ENCODE measurements at places on chromosomes 16 and 17.
A peak's percentile ranks its signal among the peaks of the same experiment; 100 is the strongest.

DNA sequence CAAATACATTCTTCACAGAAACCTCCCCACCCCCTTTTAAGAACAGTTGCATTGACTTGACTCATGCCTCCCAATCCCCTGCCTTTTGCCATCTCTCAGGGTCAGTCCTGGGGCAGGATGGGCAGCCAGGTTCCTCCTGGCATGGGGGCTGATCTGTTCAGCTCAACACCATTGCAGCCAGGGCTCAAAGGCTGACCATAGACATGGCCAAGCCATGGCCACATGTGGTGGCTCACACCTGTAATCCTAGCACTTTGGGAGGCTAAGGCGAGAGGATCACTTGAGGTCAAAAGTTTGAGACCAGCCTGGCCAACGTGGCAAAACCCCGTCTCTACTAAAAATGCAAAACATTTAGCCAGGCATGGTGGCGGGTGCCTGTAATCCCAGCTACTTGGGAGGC, 14.1 kb downstream of the ATP2C2 start:
- no peak for DNase-seq

DNA sequence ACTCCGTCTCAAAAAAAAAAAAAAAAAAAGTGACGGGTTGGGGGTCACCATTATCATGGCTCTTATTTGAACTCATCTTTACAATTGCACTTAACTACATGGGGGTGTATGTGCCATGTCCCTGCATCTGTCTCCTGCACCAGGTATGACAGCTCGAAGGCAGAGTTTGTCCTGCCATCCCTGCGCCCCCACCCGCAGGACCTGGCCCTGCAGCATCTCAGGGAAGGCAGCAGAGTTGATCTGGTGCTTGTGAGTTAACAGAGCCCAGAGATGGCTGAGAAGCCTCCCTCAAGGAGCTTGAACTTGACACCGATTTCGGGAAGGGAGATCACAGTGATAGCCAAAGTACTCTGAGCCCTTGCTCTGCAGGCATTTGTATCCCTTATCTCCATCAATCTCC, 44.8 kb downstream of the C16orf82 start:
- DNase-seq: no peak

DNA sequence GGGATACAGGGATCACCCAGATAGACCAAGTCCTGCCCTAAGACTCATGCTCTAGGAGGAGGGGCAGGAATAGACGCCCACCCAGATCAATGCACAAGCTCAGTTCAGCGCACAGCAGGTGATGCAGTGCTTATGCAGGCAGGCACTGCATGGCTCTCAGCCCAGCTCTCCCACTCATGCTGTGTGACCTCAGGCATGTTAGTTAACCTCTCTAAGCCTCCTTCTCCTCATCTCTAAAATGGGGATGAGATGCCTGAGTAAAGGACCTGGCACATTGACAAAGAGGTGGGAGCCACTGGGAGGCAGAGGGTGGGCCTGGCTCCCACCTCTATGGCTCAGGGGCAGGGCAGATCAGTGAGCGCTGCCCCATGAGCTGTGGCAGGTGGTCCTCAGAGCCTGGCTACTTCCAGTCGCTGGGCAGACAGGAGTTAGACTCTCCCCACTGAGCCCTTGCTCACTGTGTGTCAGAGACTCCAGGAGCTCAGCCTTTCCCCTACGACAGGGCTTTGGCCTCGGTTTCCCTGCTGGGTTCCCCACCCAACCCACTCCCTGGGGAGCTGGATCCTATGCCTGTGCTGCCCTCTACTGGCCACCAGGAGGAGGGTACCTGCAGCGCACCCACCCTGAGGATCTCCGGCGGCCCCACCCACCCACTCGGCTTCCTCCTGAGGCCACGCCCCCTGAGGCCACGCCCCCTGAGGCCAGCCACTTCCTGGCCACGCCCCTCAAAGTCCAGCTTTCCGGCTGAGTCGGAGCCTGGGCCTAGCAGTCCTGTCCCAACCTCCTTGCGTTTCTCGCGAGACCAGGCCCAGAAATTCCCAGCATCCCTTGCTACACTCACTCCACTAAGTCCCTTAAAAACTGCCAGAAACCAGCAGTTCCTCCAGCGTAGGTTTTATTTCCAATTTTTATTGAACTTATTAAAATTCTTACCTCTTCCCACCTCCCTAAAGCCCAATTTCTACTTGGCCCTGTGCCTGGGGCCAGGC, 196.1 kb downstream of the GSG1L start:
- DNase-seq: peak; percentile 27

DNA sequence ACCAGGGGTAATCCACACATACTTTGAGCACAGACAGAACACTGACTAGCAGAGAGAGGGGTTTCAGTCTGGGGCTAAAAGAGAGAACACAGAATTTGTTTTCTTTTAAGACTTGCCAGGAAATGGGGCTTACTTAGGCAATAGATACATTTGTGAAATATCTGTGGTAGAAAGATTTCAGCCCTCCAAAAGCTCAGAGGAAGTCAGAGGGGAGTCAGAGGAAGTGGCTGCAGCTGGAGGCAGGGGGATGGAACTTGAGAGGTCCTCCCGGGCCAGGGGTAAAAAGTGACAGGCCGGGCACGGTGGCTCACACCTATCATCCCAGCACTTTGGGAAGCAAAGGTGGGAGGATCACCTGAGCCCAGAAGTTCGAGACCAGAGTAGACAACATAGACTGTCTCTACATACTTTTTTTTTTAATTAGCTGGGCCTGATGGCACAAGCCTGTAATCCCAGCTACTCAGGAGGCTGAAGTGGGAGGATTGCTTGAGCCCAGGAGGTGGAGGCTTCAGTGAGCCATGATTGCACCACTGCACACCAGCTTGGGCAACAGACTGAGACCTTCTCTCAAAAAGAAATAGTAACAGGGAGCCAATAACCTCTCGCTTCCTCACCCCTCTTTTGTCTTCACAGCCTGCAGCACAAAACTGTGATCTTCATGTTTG, 49.9 kb downstream of the NLRC5 start:
- DNase-seq: no peak

DNA sequence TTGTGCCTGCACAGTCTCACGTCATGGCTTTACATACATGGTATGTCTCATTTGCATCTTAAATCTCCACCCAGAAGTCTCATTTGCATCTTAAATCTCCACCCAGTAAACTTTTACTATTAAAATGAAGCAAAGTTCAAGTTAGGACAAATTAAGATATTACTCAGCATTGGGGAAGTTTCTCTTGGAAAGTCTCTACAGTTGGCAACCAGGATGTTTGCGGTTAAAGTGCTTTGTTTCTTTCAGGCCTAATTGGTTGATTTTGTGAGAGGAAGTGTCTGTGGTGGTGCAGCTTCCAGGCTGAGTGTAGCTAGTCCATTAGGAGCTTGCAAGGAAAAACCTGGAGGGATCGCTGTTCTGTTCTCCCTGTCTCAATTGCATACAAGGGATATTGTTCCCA, 1373.3 kb upstream of the GOT2 start:
- DNase-seq: no peak

DNA sequence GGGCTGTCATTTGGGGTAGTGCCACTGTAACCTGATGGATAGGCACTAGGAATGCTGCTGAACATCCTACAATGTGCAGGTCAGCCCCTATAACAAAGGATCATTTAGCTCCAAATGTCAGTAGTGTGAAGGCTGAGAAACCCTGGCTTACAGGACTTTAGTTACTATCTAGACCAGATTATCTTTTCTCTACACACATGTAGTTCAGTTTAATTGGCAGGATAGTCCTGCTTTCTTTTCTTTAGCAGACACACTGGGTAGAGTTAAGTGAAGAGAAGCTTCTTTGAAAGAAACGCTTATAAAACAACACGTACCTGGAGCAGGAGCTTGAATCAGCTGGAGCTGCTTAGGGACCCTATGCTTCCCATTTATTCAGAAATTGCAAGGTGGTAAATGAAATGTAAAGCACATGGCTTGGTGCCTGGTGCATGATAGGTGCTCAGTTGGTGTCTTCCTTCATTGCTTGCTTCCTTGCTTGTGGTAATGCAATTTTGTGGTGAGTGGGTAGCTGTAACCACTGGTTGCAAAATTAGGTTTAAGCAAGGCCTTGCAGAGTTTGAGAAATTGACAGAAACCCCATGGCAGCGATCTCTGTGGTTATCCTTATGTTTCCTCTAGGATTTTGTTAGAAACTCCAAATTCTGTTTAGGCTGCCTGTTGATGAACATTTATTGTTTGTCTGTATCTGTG, 9.4 kb downstream of the METTL9 start:
- DNase-seq: peak; percentile 18

DNA sequence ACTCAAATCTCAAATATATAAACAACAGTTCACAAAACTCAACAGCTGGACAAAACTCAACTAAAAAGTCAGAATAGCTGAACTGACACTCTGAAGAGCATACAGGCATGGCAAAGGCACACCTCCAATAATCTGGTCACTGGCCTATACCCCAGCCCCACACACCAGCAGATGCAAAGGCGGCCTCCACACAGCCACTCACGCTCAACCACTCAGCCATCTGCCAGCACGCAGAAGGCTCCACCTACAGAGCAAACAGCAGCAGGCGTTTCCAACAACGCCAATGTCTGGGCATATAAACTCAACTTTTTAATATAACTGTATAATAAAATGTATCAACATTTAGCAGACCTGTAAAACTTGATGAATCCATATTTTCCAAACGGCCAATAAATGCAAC, 17.2 kb downstream of the USP7 start:
- DNase-seq: no peak

DNA sequence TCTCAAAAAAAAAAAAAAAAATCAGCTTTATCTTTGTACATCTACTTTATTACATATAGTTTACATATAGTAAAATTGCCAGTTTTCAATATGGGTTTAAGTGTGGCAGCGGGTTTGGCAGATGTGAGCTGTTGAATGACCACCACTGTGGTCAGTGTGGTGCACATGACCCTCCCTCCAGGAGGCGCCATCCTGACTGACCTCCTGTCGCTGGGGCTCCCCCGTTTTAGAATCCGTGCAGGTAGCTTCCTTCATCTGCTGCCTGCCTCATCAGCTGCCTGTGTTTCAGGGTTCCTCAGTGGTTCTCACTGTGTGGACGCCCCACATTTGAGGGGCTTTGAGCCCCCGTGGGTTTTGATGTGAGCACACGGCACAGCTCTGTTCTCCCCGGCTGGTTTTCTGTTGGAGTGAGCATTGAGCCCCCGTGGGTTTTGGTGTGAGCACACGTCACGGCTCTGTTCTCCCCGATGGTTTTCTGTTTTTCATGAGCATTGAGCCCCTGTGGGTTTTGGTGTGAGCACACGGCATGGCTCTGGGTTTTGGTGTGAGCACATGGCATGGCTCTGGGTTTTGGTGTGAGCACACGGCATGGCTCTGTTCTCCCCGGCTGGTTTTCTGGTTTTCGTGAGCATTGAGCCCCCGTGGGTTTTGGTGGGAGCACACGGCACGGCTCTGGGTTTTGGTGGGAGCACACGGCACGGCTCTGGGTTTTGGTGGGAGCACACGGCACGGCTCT, 57.9 kb upstream of the ZNF750 start:
- no peak for DNase-seq

GRCh38 chr16:76524356-76524755, 247.2 kb downstream of the CNTNAP4 start:
- no peak for DNase-seq

- no peak for DNase-seq
Observed at GRCh38 chr17:81223762-81224130, 981 bp upstream of the CEP131 start.

- no peak for DNase-seq
Observed at GRCh38 chr16:17467923-17468540, 2.7 kb downstream of the XYLT1 start.

GRCh38 chr16:84509032-84509950, 4.8 kb upstream of the MEAK7 start:
- no peak for DNase-seq

DNA sequence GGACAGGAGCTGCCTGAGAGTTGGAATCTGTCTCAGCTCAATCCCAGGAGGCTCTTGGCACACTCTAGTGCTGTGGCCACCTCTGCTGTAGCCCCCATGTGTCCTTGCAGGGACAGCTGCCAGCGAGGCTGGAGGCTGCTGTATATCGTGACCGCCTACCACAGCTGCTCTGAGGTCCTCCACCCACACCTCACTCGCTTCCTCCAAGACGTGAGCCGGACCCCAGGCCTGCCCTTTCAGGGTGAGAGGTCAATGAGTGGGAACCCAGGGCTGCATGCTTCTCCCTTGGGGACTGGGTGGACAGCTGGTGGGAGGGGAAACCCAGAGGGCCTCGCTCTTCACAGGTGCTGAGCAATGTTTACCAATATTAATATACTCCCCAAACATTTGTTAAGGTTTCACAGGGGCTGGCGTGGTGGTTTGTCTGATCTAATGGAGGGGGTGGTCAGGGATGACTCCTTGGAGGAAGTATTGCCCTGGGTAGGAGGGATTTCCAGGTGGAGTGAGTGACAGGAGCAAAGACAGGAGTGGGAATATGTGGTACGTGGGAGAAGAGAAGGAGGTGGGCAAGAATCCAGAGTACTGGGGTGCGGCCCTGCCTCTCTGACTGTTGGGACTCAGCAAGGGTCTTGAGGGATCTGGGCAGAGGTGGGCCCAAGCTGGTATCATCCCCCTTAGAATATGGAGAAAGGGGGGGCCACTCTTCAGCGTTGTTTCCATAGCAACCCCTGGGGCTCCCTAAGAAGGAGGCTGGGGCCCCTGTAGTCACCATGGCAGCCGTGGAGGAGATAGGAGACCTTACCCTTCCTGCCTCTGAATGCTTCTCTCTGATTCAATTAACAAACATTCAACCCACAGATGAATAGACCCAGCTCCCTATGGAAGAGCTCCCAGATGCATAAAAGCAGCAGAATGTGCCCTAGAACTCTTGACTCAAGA, 22.2 kb upstream of the ALKBH5 start:
- DNase-seq: no peak

DNA sequence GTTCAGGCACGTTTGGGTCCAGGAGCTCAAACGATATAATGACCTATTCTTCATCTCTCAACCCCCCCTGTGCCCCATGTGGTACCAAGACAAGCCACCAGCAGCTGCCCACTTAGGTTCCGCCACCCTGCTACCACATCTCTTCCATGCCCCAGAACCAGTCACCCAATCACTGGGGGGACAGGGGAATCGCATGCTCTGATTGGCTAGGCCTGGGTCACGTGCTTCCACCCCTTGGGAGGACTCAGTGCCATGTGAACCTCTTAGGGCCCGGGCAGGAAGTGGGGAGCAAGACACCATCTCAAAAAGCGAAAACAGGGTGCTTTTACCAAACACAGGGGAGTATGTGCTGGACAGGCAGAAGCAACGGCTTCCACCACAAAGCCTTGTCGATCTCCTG, 91.3 kb downstream of the KATNIP start:
- no peak for DNase-seq

DNA sequence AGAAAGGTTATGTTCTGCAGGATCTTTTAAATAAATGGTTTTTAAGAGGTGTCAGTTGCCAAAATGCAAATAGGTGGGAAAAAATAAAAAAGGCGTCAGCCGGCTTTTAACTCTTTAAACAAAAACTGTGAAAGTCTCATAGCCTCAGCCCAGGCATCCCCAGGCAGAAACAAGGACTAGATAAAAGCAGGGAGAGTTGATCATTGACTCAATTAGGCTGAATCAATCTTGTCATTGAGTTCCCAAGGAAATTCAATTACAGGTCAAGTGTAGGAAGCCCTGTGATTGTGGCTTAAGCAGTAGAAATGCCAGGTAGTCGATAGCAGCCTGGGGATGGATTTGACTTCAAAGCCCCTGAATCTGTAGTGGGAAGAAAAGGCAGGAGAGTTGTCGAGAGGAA, 30.8 kb upstream of the GUCY2D start:
- DNase-seq: no peak

- no peak for DNase-seq
Observed at GRCh38 chr17:78976907-78977680, 2.6 kb downstream of the LGALS3BP start.

All from central memory CD4-positive, alpha-beta T cell (primary cell).